Activated CD4-positive, alpha-beta memory T cell treated with anti-CD3 and anti-CD28 coated beads for 36 hours (primary cell): ENCODE measurements at places on chromosomes 5 and 9.

DNA sequence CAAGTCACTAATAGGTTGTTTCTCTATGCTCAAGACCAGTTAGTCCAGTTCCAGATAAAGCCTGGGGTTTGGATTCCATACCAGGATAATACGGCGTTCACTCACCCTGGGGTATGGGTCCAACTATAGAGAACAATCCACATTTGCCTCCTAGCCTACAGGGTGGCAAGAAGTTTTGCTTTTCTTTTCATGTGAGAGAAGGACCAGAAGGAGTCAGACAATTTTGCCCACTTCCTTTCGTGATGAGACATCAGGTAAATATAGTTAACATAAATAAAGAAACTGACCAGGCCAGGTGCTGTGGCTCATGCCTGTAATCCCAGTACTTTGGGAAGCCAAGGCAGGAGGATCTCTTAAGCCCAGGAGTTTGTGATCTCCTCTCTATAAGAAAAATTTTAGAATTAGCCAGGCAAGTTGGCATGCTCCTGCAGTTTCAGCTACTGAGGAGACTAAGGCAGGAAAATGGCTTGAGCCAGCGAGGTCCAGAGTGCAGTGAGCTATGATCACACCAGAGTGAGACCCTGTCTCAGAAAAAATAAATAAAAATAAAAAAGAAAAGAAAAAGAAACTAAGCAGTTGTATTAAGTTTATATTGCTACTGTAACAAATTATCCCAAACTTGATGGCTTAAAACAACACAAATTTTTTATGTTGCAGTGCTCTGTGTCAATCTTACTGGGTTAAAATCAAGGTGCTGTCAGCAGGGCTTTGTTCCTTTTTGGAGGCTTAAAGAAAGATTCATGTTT lies 7.5 kb upstream of the REEP5 start:
- no peak for DNase-seq

DNA sequence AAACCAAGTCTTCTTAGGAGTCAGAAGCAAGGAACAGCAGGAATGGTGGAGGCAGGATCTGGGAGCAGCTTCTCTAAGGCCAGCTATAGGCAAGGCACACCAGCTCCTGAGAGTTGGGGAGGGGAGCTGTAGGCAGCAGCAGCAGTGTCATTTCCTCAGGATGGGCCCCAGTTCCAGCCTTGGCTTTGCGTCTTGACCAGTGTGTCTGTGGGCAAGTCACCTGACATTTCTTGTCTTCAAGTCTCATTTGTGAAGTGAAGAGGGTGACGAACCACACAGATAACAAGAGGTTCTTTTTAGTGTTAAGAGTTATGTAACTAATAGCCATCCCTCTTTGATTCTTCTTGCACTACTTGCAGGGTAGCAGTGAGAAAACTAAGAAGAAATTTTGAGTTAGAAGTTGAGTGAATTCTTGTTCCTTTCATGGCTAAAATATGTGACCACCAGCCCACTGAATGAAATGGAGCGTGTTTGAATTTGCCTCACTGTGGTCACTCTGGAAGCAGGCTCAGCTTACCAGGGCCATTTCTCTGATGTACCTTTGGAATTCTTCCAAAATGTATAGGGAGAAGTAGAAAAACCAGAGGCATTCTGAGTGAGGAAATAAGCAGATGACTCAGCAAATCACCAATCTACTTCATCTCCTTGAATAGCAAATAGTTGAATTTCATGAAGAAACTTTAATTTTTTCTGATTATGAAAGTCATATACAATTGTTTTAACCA lies 42.4 kb downstream of the RHOBTB3 start:
- DNase-seq, result no peak

DNA sequence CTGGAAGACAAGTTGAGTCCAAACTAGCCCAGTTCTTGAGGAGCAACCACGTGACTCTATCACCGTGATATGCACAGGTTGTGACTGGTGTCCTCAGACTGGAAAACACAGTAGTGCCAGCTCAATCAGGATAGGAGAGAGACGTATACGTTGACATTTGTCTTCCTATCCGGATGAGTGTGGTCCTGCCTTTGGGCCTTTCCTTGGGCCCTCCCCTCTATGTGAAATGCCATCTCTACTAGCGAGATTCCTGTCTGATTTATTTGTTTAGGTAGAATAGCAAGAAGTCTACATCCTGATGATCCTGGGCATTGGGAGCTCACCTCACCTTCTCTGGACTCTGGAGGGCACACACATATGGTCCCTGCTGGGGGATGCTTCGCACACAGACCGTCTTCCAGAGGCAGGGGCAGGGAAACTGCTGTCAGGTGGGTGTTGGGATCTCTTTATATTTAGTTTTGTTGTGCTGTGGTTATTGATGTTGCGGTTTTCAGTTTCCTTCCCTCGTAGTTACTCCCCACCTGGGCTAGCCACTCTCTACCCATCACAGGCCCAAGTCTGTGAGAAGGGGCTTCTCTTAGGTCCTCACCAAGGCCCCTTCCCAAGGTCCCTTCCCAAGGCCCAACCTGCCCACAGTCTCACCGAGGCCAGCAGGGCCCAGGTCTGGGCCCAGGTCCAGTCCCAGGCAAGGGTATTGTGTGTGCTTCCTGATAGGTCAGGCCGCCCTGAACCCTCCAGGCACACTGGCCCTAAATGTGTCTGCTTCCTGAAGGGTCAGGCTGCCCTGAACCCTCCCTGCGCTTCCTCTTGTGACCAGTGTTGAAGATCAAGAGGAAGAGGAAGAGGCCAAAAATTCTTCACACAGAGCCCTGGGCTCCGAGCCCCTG lies 19.0 kb upstream of the SPINK4 start:
- DNase-seq, result no peak

DNA sequence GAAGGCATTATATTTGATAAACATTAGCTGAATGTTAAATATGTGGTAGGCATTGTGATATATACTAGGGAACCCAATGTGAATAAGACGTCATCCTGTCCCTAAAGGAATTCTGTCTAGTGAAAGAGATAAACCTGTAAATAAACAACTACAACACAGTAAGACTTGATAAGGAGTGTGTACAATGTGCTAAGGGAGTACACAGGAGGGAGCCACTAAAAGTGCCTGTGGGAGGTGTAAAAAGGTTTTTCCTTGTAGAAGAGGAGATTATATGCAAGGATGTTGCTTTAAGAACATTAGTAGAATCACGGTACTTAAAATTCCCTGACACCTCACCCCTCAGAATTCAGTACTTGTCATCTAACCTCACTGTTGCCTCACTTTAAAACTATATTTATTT lies 91.7 kb downstream of the KIAA0825 start:
- DNase-seq, result no peak

DNA sequence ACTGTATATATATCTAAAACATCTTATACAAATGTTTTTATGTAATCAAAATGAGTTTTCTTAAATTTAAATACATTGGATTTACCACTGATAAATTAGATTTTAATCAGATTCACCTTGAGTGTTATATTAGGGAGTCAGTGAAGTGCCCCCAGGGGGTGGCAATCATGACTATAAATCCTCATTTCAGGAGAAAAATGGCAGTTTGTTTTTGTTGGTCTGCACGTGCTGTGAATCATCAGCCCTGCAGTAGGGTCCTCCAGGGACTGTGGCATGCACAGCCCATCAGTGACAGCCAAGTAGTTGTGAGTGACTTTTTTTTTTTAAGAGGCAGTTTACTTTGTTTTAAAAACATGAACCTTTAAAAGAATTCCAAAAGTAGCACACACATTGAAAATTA lies 65.2 kb downstream of the ZSWIM6 start:
- no peak for DNase-seq

- no peak for DNase-seq
These were observed 33.1 kb downstream of the FABP6 start for GRCh38 chr5:160262151-160263074.

- no peak for DNase-seq
These were observed 614.1 kb downstream of the PTPRD start for GRCh38 chr9:9998491-9999287.

DNA sequence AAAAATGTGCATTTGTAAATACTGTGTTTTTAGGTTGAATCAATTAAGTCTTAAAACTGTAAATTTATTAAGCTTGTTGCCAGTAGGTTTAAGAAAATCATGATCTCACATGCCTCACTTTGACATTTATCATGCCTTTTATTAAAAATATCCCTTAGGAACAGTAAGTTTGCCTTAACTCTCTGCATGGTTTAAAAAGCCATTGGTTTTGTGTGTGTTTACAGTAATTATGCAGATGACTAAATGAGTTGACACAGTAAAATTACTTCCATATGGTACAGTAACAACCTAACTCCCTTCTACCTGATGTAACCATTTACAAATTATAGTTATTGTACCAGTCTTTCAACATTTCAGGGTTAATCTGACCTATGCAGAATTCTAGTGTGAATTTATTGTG lies 6.5 kb downstream of the RPS6 start:
- no peak for DNase-seq

DNA sequence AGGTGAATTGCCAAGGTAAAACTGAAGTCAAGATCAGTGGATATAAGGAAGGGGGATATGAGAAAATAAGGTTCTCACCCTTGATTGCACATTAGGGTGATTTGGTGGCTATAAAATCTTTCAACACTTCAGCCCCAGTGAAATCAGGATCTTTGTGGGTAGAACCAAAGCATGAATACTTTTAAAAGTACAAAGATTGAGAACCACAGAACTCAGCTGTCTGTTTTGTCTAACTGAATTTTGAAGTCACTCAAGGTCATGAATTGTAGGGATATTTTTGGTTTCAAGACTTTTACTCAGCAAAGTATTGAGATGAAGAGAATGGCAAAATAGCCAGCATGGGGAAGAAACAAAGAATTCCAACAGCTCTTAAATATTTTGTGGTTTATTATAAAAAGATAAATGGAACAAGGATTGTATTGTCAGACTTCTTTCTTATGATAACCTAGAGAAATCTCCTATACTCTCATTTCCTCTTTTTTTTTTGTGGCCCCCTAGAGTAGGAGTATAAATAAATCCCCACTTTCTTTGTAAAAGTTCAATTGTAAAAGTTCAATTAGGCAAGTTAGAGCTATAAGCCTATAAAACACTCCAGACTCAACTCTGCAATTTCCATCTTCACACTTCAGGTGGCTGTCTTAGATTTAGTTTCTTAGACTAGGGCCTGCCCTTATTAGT lies 272.9 kb downstream of the PDE4D start:
- DNase-seq, result no peak

DNA sequence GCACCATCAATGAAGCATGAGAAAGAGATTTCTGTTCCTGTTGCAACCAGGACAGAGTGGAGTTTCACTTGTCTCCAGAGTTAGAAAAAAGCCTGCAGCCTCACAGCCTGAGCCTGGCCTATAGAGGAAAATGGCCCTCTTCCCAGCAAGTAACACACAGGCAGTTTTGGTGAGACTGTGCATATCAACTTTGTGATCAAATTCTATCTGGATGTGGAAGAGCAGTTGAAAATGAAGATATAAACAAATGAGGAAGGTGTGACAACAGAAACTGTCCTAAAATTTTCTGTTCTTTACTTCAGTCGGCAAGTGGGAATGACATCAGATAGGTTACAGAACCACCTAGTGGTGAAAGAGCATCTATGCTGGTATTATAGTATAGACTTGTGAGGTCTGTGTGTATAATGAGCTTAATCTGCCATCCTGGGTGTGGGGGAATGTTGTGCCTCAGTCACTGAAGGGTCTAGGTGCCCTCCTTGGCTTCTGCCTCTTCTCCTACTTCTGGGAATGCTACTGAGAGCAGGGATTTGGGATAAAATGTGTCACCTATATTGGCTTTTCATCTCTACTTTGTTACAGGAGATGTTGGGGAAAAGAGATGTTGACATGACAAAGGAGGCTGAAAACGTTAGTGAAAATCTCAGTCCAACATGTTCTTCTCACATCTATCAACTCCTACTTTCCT lies 28.2 kb downstream of the YIPF5 start:
- no peak for DNase-seq

DNA sequence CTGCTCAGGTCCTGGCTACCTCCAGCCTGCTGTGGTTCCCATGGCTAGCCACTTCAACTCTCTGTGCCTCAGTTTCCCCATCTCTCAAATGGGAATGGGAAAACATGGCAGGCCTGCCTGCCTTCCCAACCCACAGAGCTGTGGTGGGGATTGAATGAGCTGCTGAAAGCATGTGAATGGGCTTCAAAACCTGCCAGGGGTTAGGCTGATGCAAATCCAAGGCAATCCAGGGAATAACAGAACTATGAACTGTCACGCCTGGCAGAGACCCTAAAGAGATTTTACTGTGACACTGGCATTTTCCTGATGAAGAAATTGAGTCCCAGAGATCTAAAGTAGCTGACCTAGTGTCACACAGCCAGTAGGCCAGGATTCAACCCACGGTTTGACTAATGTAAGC lies 29.9 kb upstream of the TCF7 start:
- DNase-seq, result no peak

DNA sequence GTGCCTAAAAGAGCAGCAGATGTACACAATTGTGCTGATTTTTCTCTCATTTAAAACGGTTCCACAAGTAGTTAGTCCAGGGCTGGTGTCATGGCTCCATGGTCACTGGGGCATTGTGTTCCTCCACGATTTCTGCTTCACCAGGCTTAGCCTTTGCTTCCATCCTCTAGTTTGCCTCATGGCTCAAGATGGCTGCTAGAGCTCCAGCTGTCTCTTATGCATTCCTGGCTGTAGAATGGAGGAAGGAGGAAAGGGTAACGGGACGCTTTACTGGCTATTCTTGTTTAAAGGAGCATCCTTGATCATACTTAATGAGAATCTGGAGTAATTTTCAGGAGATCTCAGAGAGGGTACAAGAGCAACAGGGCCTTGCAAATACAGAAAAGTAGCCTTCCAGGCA lies 47.7 kb downstream of the BOD1 start:
- DNase-seq, result no peak

DNA sequence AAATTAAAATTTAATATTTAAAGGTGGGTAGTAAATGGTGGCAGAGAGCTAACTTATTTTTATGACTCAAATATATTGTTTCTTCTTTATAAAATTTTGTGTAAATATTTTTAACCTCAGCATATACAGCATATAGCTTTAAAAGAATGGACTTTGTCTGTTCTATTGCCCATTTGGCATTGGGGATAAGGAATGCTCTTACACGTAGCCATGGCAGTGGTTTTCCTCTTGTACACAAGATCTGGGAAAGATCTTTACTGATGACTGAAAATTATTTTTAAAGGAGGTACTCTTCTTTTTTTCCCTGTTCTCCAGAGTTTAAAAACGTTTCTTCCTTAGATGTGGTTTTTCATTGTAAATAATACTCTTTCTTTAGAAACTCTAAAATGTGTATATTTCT lies 75.0 kb downstream of the PBX3 start:
- DNase-seq, result no peak

- no peak for DNase-seq
These were observed 20.0 kb upstream of the MLANA start for GRCh38 chr9:5870691-5871090.
